ENCODE measurements at places on chromosomes 4 and X. TPM values are rescaled to one million over a fixed set of nuclear protein-coding genes. Genes with fewer than 3 reads are reported as not detected.

DNA sequence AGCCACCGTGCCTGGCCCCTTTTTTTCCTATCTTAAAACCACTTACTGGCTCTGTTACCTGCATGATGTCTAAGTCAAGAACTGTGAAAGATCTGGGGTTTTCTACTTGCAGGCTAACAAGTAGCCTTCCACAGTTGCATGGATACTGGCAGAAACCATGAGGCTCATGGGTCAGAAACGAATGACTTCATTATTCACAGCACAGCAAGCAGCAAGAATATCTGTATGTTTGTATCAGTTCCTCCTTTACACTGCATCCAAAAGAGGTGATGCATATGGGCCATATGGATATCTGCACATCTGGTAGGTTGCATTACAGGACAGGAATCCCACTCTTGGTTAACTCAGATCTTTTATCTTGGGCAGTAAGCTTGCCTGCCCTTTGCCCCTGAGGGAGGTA lies 154.9 kb upstream of the NUDT6 start:
- H3K27ac ChIP-seq = no peak overlapping the region
- no peak overlapping the region for H3K4me3 ChIP-seq
- H3K4me1 ChIP-seq = no peaks in the 10 kb centered on the region
- DNase-seq = no peak

HTN3 gene
- not detected for total RNA-seq

SLC7A11 gene
- 7.1 TPM for total RNA-seq

PNCK gene
- 0.60 TPM for total RNA-seq

GRCh38 chr4:118743867-118744266 lies 58.7 kb downstream of the METTL14 start:
- H3K27ac ChIP-seq = no peak overlapping the region
- H3K4me1 ChIP-seq = no peaks in the 10 kb centered on the region
- no peaks in the 10 kb centered on the region for H3K27me3 ChIP-seq
- H3K36me3 ChIP-seq = peaks cover 46% of the 10 kb centered on the region

- no peak overlapping the region for H3K4me3 ChIP-seq
- H3K36me3 ChIP-seq = no peaks in the 10 kb centered on the region
- no peak overlapping the region for H3K27ac ChIP-seq
- H3K27me3 ChIP-seq = no peaks in the 10 kb centered on the region
- DNase-seq = no peak
- no peaks in the 10 kb centered on the region for H3K4me1 ChIP-seq
Measured at GRCh38 chr4:103802766-103803165, 83.0 kb upstream of the TACR3 start.

GRCh38 chrX:8364369-8365141 lies 100.1 kb upstream of the VCX3B start:
- DNase-seq = no peak
- no peak overlapping the region for H3K27ac ChIP-seq
- no peaks in the 10 kb centered on the region for H3K27me3 ChIP-seq

- no peak overlapping the region for H3K27ac ChIP-seq
- H3K4me3 ChIP-seq = no peak overlapping the region
- no peaks in the 10 kb centered on the region for H3K36me3 ChIP-seq
- peaks cover 64% of the 10 kb centered on the region for H3K27me3 ChIP-seq
Measured at GRCh38 chr4:141130947-141131605, 2.2 kb downstream of the RNF150 start.

DNA sequence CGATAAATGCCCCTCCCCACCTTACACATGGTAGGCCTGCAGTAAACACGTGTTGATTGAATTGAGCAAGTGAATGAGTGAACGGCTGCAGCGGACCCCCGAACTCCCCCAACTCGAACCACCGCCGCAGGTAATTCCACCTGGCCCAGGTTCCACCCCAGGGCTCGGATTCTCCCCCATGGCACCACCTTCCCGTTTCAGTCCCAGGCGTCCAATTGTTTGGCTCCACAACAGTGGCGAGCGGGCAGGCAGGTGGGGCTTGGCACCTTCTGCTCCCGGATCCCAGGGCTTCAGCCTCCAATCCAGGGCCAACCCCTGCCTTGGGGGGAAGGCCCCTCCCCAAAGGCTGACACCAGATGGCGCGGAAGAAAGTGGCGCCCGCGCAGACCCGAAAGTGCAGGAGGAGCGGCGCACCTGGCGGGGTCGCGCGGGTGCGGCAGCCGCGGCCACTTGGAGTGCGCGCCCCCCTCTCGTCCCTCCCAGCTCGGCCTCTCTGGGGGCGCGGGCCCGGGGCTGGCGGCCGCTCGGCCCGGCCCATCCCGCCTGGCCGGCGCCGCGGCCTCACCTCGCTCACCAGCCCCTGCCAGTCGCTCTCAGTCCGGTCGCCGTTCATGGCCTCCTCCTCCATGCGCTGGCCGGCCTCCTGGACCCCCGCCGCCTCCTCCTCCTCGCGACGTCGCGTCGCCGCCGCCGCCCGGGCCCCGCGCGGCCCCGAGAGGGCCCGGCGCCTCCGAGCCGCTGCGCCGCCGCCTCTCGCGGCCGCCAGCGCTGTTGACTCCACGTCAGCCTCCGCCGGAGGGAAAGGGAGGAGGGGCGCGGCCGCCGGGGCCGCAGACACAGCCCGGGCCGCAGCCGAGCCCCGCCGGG lies at the start of gene CCDC149:
Gene CCDC149 (minus strand): TSS at position 791 of the 867 bp plus-strand sequence. CDS start 178 bp downstream, at position 613.
- H3K27me3 ChIP-seq = peaks cover 28% of the 10 kb centered on the region
- H3K36me3 ChIP-seq = no peaks in the 10 kb centered on the region
- H3K4me1 ChIP-seq = no peaks in the 10 kb centered on the region
- no peak within 1 kb of the TSS for H3K4me3 ChIP-seq
- H3K27ac ChIP-seq = no peak within 1 kb of the TSS

RS1 gene
- total RNA-seq = not detected

TMEM154 gene
- 50.0 TPM for total RNA-seq

DNA sequence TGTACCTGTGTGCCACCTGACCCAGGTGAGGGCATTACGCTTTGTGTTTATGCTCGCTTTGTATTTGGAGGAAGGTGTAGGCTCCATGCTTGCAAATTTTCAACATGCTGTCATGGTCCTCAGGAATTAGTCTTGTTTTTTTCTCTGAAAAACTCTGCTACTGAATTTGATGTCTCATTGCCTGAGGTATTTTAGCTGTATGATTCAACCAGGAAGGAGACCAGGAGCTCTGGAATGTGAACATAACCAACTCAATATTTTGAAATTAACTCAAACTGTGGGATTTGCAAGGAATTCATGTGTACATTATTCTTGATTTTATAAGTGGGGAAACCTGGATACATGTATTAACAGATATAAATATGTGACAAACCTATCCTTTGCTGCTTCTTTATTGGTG lies 134.1 kb downstream of the SLC4A4 start:
- H3K27me3 ChIP-seq = no peaks in the 10 kb centered on the region
- no peak for DNase-seq
- no peak overlapping the region for H3K4me3 ChIP-seq
- no peaks in the 10 kb centered on the region for H3K4me1 ChIP-seq

DNA sequence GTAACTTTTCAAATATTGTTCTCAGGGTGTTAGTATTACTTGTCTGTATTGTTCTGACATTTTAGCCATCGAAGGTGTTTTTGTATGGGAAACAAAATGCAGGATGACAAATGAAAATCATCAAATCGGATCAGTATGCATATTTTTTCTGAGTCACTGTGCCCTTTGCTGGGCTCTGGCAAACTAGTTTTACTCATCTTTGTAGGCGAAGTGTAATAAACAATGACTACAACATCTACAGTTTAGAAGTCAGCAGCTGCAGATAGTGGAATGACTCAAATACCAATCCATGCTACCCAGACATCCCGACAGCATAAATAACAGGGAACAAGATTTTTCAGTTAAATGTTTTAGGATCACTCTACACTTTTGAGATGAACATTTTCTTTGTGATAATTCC lies 557.3 kb upstream of the TENM3 start:
- DNase-seq = no peak
- no peaks in the 10 kb centered on the region for H3K36me3 ChIP-seq
- H3K4me1 ChIP-seq = no peaks in the 10 kb centered on the region
- H3K27ac ChIP-seq = no peak overlapping the region

ZCCHC12 gene
- not detected for total RNA-seq

SPACA5 gene
- not detected for total RNA-seq

KLHL4 gene
- total RNA-seq = 0.08 TPM

GRCh38 chr4:125838924-125839323 lies 524.2 kb downstream of the FAT4 start:
- no peaks in the 10 kb centered on the region for H3K4me1 ChIP-seq
- DNase-seq = no peak
- H3K36me3 ChIP-seq = no peaks in the 10 kb centered on the region
- H3K27ac ChIP-seq = no peak overlapping the region
- no peak overlapping the region for H3K4me3 ChIP-seq
- no peaks in the 10 kb centered on the region for H3K27me3 ChIP-seq

CSN1S1 gene
- total RNA-seq = not detected

CNGA1 gene
- not detected for total RNA-seq

GRCh38 chr4:142615324-142615665 lies 230.8 kb downstream of the INPP4B start:
- DNase-seq = no peak
- no peak overlapping the region for H3K27ac ChIP-seq
- H3K36me3 ChIP-seq = peaks cover 26% of the 10 kb centered on the region
- peaks cover 7% of the 10 kb centered on the region for H3K4me1 ChIP-seq
- no peaks in the 10 kb centered on the region for H3K27me3 ChIP-seq
- H3K4me3 ChIP-seq = no peak overlapping the region

PRKG2 gene
- 0.63 TPM for total RNA-seq

TCEAL6 gene
- total RNA-seq = not detected

- DNase-seq = no peak
- H3K36me3 ChIP-seq = no peaks in the 10 kb centered on the region
- H3K27ac ChIP-seq = no peak overlapping the region
- no peaks in the 10 kb centered on the region for H3K27me3 ChIP-seq
- H3K4me1 ChIP-seq = no peaks in the 10 kb centered on the region
Measured at GRCh38 chrX:102338162-102338561, 91.2 kb downstream of the NXF2 start.

- no peaks in the 10 kb centered on the region for H3K36me3 ChIP-seq
- H3K4me3 ChIP-seq = no peak overlapping the region
- H3K4me1 ChIP-seq = no peaks in the 10 kb centered on the region
- no peaks in the 10 kb centered on the region for H3K27me3 ChIP-seq
- no peak overlapping the region for H3K27ac ChIP-seq
Measured at GRCh38 chr4:117796677-117797076, 237.6 kb upstream of the NDST3 start.

DNA sequence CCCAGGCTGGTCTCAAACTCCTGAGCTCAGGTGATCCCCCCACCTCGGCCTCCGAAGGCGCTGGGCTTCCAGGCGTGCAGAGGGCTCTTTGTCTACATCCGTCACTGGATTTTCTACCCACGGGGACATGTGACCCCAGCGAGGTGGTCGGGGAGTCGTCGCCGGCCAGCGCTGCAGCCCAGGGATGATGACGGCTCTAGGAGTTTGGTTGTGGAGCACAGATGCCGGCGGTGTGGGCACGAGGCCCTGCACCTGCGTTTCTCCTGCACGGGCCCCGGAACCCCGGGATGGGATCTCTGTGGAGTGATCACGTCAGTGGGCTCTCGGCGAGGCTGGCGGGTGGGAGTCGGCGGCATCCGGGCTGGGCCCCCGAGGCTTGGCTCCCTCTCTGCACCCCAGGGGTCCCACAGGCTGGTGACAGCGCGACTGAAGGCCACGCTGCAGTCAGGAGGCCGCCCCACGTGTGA lies 9.1 kb upstream of the GTPBP6 start:
- DNase-seq = no peak
- H3K27ac ChIP-seq = no peak overlapping the region
- H3K36me3 ChIP-seq = no peaks in the 10 kb centered on the region
- peaks cover 10% of the 10 kb centered on the region for H3K4me1 ChIP-seq
- H3K27me3 ChIP-seq = peaks cover 1% of the 10 kb centered on the region
